CD4-positive, alpha-beta T cell treated with Interleukin-10 for 1 hour (primary cell): ENCODE measurements at places on chromosomes 6 and 20.

- DNase-seq: no peak
Measured at GRCh38 chr6:39821742-39822532, 29.8 kb downstream of the DAAM2 start.

DNA sequence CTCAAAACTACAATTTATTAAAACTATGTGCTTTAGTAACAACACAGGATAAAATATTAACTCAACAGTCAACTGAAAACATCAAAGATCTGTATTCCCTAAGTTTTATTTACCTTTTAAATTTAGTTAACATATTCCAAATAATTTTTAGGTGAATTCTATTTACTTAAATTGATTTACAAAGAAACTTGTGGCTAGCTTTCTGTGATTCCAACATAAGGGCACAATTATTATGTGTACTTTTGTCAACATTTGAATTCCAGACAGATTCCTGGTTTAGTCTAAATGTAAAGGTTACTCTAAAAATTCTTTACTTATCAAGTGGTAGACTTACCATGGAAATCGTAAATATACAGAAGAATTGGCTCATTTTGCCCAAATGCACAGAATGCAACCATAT lies 70.7 kb downstream of the AHI1 start:
- DNase-seq: no peak

- DNase-seq: no peak
Measured at GRCh38 chr6:34810936-34811632, 19.2 kb downstream of the BLTP3A start.

DNA sequence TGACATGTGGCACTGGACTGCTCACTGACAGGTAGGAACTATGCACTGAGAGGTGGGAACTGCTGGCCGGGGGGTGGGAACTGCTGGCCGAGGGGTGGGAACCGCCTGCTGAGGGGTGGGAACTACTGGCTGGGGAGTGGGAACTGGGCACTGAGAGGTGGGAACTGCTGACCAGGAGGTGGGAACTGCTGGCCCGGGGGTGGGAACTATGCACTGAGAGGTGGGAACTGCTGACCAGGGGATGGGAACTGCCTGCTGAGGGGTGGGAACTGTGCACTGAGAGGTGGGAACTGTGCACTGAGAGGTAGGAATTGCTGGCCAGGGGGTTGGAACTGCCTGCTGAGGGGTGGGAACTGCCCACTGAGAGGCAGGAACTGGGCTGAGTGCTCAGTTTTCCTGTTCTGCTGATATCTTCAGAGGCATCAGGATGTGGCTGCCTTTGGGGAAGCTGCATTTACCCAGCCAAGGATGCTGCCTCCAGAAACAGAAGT lies 90.2 kb downstream of the THBS2 start:
- no peak for DNase-seq

GRCh38 chr6:125340991-125341390 lies 39.2 kb upstream of the HDDC2 start:
- no peak for DNase-seq

DNA sequence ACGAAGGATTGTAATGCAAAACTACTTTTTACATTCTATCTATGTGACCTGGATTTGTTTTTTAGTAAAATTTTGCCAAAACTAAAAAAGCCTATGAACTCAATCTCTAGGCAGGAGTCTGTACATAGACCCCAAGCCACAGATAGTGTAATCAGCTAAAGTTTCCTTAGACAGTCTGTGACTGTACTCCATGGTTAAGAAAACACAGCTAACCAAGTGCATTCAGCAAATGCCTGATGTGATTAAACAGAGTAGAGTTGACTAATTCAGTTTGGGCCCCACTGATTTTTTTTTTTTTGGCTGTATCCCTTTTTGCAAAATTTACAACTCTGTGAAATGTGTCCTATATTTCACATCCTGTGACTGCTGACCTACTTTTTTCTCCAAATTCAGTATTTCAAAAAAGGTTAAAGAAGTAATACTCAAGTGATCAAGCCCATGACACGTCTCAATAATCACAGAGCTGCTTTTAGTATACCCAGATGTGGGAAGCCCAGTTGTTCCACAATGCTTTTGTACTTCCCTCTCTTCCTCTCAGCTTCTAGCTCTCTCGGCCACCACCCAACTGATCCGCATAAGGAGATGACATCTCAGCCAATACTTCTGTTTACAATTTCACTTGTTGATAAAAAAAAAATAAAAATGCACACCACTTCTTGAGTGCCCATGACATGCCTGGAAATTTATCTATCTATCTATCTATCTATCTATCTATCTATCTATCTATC lies 108.8 kb upstream of the TBX18 start:
- no peak for DNase-seq

DNA sequence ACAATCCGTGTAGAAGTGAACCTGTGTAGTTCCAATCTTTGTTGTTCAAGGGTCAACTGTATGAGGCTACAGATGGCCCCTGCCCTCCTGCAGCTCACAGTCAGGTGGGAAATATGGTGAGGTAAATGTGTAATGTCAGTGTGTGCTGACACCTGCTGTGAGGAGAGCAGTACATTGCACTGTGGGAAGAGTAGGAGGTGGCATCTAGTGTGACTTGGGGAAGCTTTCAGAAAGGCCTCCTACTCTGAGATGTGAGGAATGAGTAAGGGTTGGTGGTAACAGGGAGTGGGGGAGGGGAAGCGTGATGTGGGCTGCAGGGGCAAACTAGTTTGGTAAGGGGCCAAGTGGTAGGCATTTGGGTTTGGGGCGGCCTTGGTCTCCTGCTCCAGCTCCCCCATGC lies 188.8 kb downstream of the FARS2 start:
- DNase-seq: no peak

GRCh38 chr6:24909241-24910216 lies 26.2 kb downstream of the RIPOR2 start:
- DNase-seq: no peak

GRCh38 chr20:32289661-32290431 lies 12.4 kb downstream of the KIF3B start:
- DNase-seq: no peak

GRCh38 chr20:23289724-23290395 lies 60.7 kb upstream of the NXT1 start:
- DNase-seq: no peak

DNA sequence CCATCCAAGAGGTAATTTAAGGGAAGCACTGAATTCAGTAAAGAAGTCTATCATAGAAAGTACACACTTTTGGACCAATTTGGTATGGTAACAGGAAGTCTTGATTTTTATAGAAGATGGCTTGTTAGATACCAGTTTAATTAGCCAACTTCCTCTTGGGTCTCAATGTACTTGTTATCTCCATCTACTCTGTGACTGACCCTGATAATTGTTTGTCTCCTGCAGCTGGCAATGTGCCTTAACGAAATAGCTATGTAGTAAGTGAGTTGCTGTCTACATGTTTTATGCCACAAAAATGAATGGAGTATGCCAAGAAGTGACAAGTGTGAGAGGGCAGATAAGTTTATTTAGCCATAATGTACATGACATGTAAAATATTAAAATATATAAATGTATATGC lies 410.5 kb upstream of the MAN1A1 start:
- no peak for DNase-seq

DNA sequence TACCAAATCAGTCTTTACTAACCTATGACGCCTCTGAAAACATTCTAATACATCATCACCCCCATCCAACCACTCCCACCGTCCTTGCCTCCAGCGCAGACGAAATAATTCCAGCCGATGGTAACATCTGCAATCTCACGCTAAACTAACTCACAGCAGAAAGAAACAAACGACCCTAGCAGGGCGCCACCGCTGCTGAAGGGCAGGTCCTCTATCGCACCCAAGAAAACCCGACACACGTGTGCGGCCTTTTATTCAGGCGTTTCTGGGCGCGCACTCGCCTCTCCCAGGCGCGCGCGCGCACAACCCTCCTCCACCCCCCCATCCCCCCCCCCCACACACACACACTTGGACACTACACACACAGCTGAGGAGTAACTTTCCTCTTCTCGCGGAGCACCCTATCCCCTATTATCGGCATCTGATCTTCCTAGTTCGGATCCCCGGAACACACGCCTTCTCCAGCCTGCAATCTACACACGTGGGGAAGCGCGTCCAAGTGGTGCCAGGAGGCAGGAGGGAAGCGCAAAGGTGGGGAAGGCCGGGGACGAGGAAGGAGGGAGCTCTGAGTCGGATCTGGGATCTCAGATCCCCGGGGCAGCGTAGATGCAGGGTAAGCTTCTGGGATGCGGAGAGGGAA lies 1.4 kb downstream of the GFOD1 start:
- peak; percentile 34 for DNase-seq

DNA sequence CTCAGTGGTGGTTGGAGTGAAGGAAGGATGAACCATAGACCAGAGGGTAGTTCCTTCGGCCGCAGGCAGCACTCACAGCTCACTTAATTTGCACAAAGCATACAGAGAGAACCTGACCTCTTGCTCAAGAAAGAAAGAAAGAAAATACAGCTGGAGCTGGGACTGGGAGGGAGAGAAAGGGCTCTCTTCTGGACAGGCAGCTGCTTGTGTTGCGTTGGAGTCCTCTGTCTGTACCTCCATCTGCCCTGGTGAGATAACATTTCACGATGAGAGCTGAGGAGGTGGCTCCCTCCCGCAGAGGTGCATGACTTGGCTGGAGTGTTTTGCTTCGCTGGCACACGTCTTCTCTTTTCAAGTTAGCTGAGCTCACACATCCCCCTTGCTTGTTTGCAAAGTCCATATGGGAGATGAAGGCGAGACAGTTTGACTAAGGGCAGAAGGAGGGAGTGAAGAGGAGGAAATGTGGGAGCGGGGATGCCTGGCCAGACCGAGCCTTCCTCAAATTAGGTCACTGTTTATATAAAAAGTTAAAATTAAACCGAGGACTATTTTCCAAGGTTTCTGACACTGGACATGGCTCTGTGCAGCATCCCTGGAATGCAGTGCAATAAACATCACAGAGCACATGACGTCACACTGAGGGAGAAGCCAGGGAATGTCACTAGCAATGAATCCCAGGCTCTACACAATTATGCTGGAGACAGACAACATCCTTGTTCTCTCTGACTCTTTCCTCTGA lies 359.4 kb downstream of the CD83 start:
- DNase-seq: no peak

DNA sequence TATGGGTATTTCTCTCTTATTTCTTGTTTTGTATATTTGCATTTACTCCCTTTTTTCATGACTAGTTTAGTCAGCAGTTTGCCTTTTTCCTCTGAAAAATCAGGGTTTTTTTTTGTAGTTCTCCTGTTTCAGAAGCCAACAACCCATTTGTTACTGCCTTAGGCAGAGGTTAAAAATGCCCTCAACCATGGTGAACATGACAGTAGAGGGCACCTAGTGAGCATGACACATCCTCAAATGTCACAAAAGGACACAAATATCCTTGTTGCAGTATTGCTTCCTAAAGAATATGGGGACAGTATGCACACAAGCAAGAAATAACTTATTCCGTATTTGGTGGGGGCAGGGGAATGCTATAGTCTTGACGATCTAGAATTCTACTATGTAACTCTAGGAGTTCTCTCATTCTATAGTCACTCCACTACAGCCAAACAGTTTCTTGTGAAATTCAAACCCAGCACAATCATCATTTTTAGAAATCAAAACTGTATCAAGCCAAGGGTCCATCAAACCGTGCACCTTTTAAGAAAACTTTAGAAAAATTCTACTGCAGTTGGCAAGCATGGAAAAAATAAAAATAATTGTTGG lies 47.0 kb downstream of the GOPC start:
- DNase-seq: no peak
